Stimulated activated CD8-positive, alpha-beta memory T cell treated with anti-CD3 and anti-CD28 coated beads, Interleukin-2, amount 100 ng/mL, for 1 hour (primary cell): ENCODE measurements at places on chromosomes 11 and 22.

GRCh38 chr11:129372609-129373488, 2.8 kb upstream of the BARX2 start:
- DNase-seq = no peak

- peak; percentile 4 for DNase-seq
Measured at GRCh38 chr22:31347251-31348008, 1.3 kb upstream of the PATZ1 start.

DNA sequence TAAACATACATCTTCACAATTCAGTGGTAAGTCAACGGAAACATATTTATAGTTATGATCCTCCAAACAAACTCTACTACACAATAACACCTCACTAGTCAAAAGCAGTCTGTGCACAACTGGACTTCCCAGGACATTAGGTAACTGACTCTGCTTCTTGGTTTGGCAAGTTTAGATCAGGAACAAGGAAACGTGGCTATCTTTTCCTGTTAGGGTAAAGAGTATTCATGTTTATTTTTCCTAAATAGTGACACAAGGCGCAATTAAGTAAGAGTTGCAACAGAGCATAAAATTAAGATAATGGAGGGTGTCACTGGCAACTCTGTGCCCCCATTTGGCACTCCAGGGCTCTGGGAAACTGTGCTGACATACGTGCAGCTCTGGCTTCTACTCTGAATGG, 70.2 kb upstream of the TP53AIP1 start:
- no peak for DNase-seq

- DNase-seq = no peak
Measured at GRCh38 chr11:65576232-65576866, 496 bp downstream of the EHBP1L1 start.

- DNase-seq = no peak
Measured at GRCh38 chr11:66157182-66157864, 87.3 kb downstream of the PACS1 start.
